ENCODE measurements at places on chromosomes 5 and 9.

GRCh38 chr5:16057277-16057676 lies 122.3 kb downstream of the MARCHF11 start:
- no peak for DNase-seq

DNA sequence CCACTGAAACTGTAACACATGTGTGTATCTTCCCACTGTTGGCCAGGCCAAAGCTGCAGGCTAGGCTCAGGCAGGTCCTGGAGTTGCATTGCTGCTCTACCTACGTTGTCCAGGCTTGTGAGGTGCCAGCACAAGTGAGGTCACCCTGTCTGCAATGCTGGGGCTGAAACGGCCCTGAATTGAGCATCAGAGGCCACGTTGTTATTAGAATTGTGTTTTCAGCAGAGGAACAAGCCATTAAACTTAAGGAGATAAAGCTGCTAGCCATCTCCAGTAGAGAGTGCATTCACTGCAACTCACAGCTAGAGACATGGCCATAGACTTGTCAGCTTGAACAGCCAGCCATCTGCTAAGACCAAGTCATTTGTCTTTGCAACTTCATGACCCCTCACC lies 191.8 kb downstream of the SEMA6A start:
- no peak for DNase-seq

DNA sequence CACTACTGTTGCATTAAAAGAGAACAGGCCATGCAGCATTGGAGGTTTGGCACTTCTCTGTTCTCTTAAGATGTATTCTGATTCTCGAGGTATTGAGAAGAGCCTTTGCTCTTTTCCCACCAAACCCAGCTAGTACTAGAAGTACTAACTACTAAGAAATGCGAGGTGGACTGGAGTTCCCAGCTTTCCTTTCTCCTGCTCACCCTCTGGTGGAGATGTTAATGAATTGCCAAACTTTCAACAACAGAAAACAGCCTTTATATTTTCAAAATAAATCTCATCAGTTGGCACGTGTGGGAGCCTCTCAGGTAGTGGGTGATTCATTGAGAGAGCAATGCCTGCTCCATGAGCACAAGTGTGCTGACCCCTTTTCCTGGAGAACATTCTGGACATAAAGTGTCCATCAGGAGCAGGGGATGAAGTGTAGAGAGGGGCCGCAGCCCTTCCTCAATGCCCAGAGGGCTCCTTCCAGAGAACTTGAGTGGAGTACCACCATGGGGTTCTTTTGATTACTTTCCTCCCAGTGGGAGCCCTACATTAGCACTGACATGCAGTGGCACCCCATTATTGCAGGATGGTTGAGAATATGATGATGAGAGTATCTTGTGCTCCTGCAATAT lies 45.7 kb downstream of the TMEM174 start:
- no peak for DNase-seq

GRCh38 chr5:123605822-123606221 lies 93.8 kb downstream of the CSNK1G3 start:
- DNase-seq, result no peak

- DNase-seq, result no peak
Observed at GRCh38 chr9:111095441-111095840, 57.2 kb upstream of the LPAR1 start.

GRCh38 chr5:75681125-75681830 lies 36.0 kb downstream of the POC5 start:
- DNase-seq, result peak; percentile 47

GRCh38 chr9:22100626-22101025 lies 91.5 kb upstream of the CDKN2B start:
- DNase-seq, result no peak

DNA sequence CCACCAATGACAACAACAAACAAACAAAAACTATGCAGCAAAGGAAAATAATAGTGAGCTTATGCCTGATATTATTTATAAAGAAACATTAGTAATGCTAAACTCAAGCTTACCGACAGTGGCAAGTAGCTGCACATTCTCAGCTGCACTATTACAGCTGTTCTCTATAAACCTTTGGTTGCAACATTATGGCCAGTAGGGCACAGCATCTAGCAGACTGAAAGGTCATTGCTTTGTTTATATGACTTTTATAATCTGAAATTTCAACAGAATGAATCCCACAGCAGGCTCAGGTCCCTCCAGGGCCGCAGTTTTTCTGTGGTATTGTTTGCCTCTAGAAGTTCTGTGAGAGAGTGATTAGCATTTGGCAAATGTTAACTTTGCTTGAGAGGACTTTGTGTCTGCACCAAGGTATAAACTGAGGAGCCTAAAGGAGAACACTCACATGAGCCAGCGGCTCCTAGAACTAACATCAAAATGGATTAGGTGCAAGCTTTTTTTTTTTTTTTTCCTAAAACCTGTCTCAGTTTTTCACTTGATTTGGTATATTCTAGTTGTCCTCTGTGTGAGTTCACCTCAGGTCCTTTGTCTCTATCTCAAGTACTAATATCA lies 58.3 kb downstream of the IZUMO3 start:
- DNase-seq, result no peak

GRCh38 chr5:82447913-82448312 lies 169.8 kb upstream of the RPS23 start:
- DNase-seq, result no peak

DNA sequence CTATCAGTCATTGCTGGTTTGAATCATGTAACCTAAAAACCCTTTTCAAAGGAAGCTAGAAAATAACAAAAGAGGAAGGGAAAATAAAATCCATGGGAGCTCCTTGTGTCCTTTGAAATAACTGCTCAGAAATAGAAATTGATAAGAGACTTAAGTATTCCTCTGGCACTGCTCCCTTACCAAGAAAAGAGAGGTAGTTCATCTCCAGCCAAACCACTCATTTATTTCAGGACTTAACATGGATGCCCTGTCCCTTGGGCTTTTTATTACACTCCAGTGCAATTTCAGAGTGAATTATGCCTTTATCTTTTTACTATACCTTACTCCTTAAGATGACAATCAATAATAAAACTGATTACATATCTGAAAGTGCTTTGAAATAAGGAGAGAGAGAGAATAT lies 61.0 kb downstream of the MUSK start:
- no peak for DNase-seq

GRCh38 chr9:113465599-113466140 lies 2.1 kb downstream of the RGS3 start:
- DNase-seq, result no peak

DNA sequence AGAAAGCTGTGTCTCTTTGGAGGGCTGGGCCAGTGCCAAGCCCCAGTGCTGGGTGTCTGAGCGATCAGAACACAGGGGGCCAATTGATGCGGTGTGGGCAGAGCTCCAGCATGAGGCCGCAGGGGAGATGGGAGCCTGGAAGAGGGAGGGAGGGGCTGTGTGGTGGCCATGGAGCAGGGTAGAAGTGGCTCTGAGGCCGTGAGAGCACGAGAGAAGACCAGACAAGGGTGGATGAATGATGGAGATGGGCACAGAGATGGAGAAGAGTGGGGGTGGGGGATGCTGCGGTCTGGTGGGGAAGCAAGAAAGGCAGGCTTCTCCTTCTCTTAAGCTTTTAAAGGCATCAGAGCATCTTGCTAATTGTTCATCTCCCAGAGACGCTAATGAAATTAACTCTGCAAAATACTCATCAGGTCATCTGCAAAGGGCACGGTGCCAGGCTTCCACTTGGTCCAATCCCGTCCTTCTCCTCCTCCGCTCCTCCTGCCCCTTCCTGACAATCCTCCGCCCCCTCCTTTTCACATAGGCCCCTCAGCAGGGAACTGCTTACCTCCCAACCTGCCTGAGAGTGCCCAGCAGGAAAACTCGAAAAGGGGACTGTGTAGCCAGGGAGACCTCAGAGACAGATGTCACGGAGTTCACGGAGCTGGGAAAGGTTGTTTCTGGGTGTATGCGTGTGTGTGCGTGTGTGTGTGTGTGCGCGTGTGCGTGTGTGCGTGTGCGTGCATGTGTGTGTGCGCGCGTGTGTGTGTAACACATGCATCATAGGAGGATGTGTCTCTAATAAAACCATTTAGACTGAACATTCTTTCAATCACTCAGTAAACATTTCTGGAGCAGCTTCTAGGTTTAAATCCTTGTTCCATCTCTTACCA lies 7.1 kb upstream of the UNC5A start:
- no peak for DNase-seq

- no peak for DNase-seq
Observed at GRCh38 chr9:2913026-2913425, 69.1 kb upstream of the PUM3 start.

DNA sequence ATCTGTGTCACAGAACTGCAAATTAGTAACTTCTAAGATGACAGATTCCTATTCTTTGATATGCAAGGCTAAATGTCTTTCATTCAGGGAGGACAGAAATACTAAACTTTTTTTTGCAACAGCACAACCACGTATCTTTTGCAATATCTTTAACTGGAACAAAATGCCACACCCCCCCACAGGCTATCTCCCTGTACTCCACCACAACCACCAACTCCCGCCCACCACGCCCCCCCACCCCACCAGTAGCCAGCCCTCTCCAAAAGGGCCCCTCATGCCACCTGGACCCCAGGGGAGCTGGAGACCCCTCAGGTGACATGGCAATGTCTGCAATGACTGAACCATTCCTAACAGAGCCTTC lies 131.8 kb downstream of the ROR2 start:
- no peak for DNase-seq

DNA sequence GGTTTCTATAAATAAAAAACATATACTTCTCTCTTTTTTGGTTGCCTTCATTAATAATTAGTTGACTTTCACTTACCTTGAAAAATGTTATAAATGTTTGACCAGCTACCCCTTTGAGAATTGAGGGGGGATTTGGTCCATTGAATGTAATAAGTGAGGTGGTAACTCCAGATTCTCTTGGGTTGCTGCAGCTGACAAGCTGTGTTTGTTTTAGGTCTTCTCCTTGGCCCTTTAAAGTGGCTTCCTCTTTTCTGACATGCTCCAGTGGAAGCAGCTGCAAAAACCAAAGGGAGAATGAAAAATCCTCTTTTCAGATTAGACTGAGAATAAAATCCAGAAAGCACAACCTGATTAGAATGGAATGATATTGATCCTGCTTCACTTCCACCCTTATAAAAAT lies 410.5 kb downstream of the TMEM38B start:
- no peak for DNase-seq

DNA sequence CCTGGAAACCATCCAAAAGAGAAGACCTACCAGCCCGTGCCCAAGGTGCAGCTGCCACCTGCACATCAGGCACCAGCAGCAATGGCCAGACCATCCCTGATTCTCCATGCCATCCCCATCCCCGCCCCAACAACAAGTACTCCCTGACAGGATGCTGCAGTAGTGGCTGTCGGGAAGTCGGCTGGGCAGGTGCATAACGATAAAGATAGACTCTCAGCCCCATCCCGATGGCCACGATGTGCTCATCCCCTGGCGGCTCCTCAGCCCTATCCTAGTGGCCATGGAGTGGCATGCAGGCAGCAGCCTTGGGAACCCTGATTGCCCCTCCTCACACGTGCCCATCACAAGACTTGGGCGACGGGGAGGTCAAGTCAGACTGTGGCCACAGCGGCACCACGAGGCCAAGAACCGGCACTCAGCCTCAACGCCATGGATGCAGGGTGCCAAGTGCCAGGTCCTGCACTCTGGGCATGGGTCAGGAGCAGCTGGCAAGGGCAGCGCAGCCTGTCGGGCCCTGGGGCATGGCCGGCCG lies 368.8 kb upstream of the SPATA31A5 start:
- no peak for DNase-seq

DNA sequence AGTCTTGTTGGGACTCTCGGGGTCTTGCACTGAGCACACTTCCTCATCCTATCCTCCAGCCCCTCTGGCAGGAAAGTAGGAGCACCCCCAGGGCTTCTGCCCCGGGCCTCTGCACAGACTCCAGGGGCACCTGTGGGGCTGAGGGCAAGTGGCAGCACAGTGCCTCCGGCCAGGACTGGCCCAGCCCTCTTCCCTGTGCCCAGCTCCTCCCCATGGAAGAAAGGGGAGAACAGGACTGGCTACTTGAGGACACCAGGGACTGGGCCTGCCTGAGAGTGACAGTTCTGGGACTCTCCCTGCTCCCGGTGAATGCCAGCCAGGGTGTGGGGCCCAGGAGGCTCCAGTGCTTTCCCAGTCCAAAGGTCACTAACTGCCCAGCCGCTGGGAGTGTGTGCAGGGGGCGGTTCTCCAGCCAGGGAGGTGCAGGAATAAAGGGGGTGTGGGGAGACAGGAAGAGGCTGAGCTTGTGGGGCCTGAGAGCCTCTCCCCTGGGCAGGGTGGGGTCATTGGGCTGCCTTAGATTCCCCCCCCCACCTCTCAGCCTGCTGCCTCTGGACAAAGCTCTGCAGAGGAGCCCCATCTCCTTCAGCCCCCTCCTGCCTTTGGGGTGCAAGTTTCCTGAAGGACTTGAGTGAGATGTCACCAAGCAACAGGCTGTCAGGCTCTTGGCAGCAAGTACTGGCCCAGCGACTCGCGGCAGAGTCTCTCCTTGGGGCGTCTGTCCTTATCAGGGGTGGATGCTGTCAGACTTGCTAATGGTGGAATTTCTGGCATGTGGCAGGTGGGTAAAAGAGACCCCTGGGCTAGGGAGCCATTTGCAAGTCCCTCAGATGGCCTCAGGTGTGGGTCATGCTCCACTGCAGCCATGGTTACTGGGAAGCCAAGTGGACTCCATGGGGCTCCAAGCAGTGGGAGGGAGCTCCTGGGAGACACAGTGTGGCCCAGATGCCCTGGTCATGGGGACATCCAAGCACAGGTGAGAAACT lies 19.1 kb upstream of the JADE2 start:
- no peak for DNase-seq

DNA sequence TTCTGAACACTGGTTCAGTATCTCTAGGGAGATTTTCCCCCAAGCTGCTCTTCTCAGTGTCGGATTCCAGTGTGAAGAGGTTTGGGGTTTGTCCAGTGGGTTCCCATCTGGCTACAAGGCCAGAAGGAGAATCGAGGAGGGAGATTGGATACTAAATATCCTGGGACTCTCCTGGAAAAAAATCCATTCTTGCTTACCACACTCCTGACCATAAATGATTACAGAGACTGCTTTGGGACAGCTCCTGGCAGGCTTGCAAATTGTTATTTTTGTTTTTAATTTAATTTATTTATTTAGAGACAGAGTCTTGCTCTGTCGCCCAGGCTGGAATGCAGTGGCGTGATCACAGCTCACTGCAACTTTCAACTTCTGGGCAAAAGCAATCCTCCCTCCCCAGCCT lies 4.7 kb upstream of the SUSD1 start:
- no peak for DNase-seq

GRCh38 chr9:130043654-130044623 lies 950 bp upstream of the FNBP1 start:
- DNase-seq, result no peak

GRCh38 chr5:76527685-76528161 lies 95.5 kb downstream of the F2RL2 start:
- no peak for DNase-seq

All from KG1 (cell line).